ENCODE measurements at places on chromosomes 11 and 22.

DNA sequence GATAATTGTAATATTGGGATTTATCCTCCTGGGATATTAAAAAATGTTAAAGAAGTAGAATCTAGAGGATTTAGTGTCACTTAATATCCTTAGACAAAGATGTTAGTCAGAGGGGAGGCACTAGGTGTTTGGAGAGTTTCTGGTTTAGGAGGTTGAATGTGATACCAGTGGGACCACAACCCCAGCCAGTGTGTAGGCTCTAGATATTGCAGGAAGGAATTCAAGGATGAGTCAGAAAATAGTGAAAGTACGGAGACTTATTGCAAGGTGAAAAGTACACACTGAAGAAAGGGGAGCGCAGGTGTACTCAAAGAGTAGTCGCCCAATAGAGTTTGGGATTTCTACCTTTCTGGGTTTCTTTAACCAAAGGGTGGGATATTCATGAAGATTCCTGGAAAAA lies 5.7 kb upstream of the TMEM41B start:
- no peak for DNase-seq

- DNase-seq, result no peak
Measured at GRCh38 chr22:40194656-40195055, 16.9 kb downstream of the TNRC6B start.

- no peak for DNase-seq
Measured at GRCh38 chr11:19680829-19681368, 31.7 kb upstream of the NAV2 start.

DNA sequence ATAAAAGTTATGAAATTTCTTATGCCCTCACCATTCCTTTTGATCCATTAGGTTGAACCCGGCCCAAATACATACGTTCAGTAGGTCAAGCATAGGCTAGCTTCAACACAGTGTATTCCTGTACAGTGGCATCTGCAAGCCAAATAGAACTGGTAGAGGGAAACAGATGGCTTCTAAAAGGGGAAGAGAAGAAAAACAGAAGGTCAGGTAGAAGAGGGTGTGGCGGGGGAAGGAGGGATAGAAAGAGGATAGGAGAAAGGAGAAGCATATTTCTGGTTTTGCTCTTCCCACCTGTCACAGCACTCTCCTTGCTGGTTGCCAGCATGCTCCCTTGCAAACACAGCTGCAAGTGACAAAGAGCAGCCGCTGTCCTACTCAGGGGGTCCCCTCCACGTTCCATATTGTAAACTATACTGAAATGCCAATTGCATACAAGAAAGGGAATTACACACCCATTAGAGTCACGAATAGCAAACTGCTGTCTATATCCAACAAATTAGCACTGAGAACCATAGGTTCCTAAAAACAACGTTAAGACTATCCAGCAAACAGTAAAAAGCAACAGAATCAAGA lies 71.8 kb downstream of the PHF21A start:
- no peak for DNase-seq

DNA sequence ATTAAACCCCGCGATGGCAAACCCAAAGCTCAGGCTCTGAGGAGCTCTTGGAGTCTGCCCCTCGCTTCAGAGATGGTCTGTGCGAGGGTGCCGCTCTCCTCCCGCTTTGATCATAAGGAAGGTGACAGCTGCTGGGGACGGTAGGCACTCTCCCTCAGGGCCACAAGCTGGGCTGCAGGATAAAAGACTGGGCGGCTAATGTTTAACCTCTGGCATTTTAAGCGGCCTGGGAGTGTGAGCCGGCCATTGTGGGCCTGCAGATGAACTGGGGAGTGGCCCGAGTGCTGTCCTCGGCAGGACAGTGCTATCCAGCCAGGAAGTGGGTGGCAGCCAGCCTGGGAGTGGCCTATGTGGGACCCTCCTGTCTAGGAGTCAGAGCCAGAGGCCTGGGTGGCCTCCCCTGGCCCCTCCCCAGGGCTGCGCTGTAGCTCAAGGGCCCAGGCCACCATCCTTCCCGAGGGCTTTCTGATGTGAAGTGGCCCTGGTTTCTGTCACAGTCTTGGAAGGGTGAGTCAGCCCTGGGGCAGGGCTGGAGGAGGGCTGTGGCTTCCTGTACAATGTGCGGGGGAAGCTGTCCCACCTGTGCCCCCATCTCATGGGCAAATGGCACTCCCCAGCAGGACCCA lies 58.7 kb upstream of the PRODH start:
- DNase-seq, result no peak

GRCh38 chr22:29782061-29782845 lies 15.1 kb downstream of the UQCR10 start:
- no peak for DNase-seq

GRCh38 chr22:19275919-19276600 lies 15.5 kb downstream of the CLTCL1 start:
- DNase-seq, result no peak

DNA sequence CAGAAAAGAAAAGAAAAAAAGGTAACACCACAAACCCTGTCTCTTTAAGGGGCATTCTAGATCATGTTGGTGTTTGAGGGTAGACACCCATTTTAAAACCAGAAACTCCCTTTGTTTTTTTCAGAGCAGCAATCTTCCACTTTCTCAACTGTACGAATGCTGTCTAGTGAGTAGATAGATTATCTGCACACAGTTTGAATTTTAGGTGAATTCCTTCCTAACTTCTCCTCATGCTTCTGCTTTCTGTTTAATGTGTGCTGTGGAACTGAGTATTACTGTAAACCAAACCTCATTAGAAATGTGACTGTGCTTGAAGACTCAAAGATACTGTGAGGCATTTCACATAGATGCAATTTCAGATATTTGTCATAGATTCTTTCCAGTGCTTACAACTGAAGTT lies 102.4 kb downstream of the PRMT3 start:
- DNase-seq, result no peak

DNA sequence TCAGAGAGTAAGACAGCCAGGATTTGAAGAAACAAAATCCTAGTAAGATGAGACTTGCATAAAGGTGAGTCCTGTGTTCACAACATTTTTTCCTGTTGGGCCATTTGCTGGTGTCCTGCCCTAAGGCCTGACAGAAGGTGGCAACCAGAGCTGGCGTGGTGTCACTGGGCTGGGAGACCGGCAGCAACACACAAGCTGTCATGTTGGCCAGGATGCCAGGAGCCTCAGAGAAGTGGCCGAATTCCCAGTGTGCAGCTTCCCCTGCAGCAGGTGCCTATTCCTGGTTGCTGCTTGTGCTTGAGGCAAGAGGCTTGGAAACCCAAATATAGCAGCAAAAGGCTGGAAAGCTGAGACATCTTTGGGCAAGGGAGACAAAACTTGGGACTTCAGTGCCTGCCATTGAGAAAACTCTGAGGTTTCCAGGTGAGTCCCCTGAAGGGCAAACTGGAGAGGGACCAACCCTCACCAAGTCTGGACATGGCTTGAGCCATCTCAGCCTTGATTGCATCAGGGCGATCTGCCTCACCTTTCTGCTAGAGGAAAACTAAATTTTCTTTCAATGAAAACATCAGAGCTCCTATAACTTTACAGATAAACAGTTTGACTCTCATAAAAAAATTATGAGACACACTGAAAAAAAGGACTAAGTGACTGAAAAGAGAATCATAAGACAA lies 25.9 kb downstream of the ALG12 start:
- DNase-seq, result no peak

- DNase-seq, result no peak
Measured at GRCh38 chr11:2684581-2684980, 15.2 kb downstream of the KCNQ1OT1 start.

- DNase-seq, result peak; percentile 91
Measured at GRCh38 chr22:18075720-18076497, 1.9 kb upstream of the PEX26 start.

- no peak for DNase-seq
Measured at GRCh38 chr11:61854966-61855714, 27.0 kb downstream of the FADS2 start.

DNA sequence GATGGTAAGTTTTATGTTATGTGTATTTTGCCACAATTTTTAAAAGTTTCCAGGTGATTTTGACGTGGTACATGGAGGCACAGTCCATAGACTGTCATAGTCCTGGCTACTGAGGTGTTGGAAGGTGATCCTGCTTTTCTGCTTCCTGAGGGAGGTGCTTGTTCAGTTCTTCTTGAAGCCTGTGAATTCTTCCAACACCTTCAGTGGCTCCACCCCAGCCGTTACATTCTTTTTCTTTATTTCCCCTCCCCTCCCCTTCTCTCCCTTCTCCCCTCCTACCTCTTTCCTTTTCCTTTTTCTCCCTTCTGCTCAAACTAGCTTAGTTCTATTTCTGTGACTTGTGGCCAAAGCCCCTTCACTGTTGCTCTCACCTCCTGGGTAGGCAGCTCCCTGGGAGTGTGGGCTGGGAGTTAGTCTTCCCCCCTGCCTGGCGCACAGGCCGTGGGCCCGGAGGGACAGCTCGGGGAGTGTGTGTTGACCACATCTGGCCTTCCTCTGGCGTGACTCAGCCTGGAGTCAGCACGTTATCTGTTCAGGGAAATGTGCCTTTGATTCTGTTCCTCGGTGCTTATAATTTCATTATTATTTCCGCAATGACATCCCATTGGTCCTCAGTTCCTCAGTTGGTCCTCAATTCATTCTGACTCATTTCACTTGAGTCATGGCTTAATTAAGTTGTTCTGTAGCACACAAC lies 566.2 kb downstream of the TBC1D22A start:
- DNase-seq, result no peak

All from right lung (tissue), 10 donors.